ENCODE measurements at places on chromosomes 16 and 17.

GRCh38 chr16:21302898-21303528, 24.9 kb upstream of the CRYM start:
- DNase-seq: no peak

- no peak for DNase-seq
These were observed 8.2 kb upstream of the CBX8 start for GRCh38 chr17:79804856-79805696.

DNA sequence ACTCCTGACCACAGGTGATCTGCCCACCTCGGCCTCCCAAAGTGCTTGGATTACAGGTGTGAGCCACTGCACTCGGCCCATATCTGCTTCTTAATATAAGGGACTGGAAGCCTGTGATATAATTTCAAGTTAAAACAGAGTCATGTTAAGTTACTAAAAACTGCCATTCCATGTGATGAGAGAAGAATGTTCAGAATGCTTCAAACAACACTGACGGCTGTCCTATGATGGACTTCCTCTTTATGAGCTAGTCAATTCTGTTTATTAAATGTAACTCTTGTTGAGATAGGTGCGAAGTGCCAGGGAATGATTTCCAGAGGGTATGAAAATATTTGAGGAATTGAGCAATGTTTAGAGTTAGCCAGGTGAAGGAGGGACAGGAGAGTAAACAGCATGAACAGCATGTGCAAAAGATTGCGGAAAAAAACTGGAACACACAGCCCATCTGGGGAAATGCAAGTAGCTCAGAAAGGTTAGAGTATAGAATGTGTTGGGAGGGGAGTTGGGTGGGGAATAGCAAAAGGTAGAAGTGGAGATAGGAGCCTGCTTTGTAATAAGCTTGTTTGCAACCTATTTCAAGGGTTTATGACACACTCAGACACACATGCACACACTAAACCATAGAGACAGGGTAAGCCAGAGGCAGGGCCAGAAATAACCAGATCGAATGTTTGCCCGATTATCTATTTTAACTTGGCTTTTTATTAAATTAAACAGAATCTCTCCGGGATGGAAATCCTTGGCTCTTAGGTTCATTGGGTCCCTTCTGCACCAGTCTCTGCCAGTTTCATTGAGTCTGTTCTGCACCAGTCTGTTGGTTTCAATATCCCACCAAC, 135.6 kb upstream of the COX10 start:
- no peak for DNase-seq

DNA sequence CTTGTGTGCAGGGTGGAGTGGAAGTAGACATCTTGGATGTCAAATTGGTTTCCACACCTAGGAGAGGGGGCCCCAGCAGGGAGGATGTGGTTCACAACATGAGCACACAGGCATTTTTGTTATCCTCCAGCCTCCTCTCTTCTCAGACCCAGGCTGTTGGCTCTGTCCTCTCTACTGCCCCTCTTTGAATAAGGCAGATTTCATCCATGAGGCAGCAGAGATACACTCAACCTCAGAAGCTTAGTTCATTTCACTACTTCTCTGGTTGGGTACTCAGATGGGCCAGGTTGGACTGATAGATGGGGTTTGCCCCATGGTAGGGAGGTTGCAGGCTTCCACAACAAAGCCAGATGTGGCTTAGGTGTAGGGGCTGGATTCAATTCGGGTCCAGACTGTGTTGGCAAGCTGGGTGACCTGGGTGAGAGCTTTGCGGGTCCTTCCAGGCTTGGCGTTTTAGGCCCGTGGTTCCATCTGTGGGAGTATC, 22.2 kb upstream of the NFATC3 start:
- no peak for DNase-seq

DNA sequence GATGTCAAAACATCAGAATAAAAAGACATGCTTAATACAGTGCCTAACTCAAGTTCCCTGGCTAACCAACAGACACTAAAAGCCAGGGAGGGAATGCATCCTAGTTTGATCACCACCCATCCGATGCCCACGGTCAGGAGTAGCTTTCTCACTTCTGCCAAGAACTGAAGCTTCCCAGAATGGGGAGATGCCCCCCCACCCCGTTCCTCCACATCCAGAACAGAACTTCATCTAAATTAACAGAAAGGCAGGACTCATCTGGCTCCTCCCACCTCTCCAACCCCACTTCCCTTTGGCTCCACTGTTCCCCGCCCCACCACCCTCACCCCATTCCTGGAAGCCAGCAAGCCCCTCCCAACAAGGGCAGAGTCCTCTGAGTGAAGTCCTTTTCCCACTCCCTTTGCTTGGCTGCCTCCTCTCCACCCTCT, 33.7 kb downstream of the GDE1 start:
- no peak for DNase-seq

DNA sequence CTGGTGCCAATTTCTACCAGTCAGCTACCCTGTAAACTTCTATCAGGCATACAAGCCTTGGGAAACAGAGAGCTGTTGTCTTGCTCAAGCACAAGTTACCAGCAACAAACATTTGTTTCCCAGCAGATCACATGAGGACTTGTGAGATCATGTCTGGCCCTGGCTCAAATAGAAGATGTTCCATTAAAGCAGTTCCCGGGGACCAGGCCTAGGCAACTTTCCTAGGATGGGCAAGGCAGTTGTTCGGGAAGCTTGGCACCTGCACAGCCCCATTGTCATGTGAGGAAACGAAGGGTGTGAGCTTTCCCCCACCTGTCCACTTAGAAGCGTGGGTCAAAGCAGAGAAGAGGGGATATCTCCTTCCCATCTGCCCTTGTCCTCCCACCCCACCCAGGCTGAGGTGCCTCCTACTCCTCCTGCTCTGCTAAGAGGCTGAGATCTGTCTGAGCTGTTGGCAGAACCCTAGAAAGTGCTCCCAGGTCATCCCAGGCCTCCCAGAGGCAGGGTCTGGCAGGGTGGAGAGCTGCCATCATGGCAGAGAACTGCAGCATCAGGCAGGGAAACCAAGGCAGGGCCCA, 11.2 kb upstream of the SLC47A2 start:
- no peak for DNase-seq

GRCh38 chr16:16042076-16042475, 92.7 kb downstream of the ABCC1 start:
- no peak for DNase-seq

Data from coronary artery (tissue), 2 donors.